ENCODE measurements at places on chromosomes 16 and 17. TPM values are rescaled to one million over a fixed set of nuclear protein-coding genes. Genes with fewer than 3 reads are reported as not detected.

KRT28 gene
- not detected for total RNA-seq

PRRT2 gene
- 3.4 TPM for total RNA-seq

IGSF6 gene
- 1.6 TPM for total RNA-seq

NGFR gene
- total RNA-seq = 0.52 TPM

SMTNL2 gene
- not detected for total RNA-seq

CTRB1 gene
- not detected for total RNA-seq

ENPP7 gene
- not detected for total RNA-seq

TMC7 gene
- not detected for total RNA-seq

SMIM36 gene
- not detected for total RNA-seq

CALB2 gene
- total RNA-seq = not detected

ITGB3 gene
- 7.8 TPM for total RNA-seq

NUDT7 gene
- total RNA-seq = 3.5 TPM

GGT6 gene
- total RNA-seq = not detected

C17orf107 gene
- 12.8 TPM for total RNA-seq

DPEP2 gene
- total RNA-seq = 42.7 TPM

GRB2 gene
- total RNA-seq = 117 TPM

CLEC18C gene
- total RNA-seq = 0.44 TPM

TP53TG3F gene
- total RNA-seq = not detected

TNFSF13 gene
- total RNA-seq = 3.1 TPM

PRSS27 gene
- 0.83 TPM for total RNA-seq

NOD2 gene
- 9.4 TPM for total RNA-seq

DNAAF1 gene
- not detected for total RNA-seq

PDP2 gene
- total RNA-seq = 8.9 TPM

BORCS6 gene
- 8.7 TPM for total RNA-seq

GAS7 gene
- 5.2 TPM for total RNA-seq

IKZF3 gene
- 113 TPM for total RNA-seq

ASPA gene
- total RNA-seq = not detected

EVI2A gene
- total RNA-seq = 41.5 TPM

CIBAR2 gene
- total RNA-seq = not detected

WNK4 gene
- 0.31 TPM for total RNA-seq

MT1A gene
- total RNA-seq = not detected

All from T-helper 17 cell (primary cell).